ENCODE measurements at places on chromosomes 12 and 14.

- no peak for DNase-seq
Observed at GRCh38 chr14:75720842-75721498, 59.9 kb downstream of the TTLL5 start.

- DNase-seq, result no peak
Observed at GRCh38 chr14:26594756-26595545, 2.9 kb downstream of the NOVA1 start.

GRCh38 chr14:68664225-68664681, 128.6 kb downstream of the ZFP36L1 start:
- DNase-seq, result no peak

DNA sequence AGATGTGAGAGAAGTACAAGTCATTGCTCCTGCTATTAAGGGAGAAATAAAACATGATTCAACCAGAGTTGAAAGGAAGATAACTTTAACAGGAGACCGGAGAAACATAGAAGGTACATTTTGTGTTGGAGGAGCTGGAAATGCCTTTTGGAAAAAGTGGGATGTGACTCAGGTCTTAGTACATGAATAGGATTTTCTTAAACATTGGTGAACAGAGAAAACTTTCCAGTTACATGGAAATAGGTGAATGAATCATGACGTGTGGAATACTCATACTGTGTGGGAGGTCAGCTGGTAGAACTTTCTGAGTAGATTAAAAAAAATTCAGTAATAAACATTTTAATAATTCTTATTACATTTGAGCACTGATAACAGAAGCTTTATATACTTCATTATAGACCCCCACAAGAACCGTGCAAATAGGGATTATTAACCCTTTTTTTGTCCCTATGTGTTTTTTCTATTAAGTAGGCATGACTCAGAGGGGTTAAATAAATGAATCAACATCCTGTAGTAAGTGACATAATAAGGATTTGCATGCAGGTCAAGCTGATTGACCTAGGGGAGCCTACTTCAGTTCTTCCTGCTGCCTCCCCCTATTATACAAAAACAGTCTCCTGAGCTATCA, 710.5 kb downstream of the NOVA1 start:
- DNase-seq, result no peak

DNA sequence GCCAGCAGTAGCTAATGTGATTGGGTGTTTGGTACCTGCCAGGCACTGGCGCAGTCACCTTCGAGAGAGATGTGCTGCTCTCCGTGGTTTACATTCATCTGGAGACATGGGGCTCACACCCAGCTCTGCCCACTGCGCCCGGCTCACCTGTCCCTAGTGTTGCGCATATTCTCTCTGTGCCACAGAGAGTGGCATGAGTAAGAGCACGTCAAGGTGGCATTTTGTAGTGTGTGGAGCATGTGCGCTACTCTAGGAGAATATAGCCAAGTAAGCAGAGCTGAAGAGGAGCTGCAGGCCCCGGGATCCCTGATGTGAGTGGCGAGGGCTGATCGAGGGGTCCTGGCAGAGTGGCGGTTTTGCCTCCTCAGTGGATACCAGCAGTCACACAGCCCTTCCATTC, 46.9 kb downstream of the TPCN1 start:
- DNase-seq, result no peak

DNA sequence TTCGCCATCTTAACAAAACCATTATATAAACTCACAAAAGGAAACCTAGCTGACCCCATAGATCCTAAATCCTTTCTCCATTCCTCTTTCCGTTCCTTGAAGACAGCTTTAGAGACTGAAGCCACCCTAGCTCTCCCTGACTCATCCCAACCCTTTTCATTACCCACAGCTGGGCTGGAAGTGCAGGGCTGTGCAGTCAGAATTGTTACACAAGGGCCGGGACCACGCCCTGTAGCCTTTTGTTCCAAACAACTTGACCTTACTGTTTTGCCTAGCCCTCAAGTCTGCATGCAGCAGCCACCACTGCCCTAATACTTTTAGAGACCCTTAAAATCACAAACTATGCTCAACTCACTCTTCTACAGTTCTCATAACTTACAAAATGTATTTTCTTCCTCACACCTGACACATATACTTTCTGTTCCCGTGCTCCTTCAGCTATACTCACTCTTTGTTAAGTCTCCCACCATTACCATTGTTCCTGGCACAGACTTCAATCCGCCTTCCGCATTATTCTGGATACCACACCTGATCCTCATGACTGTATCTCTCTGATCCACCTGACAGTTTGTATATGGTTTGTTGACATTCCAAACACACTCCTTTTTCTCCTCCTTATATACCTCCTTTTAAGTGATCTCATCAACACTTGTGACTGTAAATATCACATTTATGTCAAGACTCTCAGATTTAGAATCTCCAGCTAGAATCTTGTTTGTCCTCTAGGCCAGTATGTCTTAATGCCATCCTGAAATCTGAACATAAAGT, 208.7 kb downstream of the KITLG start:
- no peak for DNase-seq

GRCh38 chr12:85476756-85477155, 196.7 kb downstream of the ALX1 start:
- no peak for DNase-seq

GRCh38 chr14:89491711-89492381, 74.8 kb upstream of the FOXN3 start:
- DNase-seq, result no peak

DNA sequence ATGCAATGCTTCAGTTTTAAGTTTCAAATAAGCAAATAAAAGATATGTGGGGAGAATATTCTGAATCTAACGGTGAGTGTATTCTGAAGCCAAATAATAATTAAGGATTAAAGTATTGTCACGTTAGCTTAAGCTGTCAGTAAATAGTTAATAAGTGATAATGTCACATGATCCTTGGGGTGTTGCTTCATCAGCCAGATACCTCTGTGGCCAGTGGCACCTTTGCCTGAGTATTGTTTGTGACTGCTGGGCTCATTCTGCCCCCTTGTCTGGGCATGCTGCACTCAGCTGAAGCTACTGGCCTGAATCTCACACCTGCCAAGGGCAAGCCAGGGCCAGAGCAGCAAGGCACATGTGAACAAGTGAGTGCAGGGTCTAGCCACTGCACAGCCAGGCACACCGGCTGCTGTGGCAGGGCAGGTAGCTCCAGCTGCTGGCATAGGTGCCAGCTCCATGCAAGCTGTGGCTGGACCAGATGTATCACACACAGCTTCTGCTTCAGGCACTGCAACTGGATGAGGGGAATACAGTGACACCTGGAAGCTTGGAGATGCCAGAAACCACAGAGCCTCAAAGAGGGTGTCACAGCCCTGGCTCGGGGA, 739.7 kb downstream of the SLC6A15 start:
- DNase-seq, result no peak

- no peak for DNase-seq
Observed at GRCh38 chr12:89566615-89567014, 40.8 kb upstream of the POC1B start.
